ENCODE measurements at places on chromosomes 11 and 22. TPM values are rescaled to one million over a fixed set of nuclear protein-coding genes. Genes with fewer than 3 reads are reported as not detected.
A peak's percentile ranks its signal among the peaks of the same experiment; 100 is the strongest.

Gene NAT10
- total RNA-seq: 72.7 TPM

Gene MUC5AC
- total RNA-seq: not detected

Gene NLRP10
- not detected for total RNA-seq

Gene PKNOX2
- not detected for total RNA-seq

Gene PAFAH1B2
- total RNA-seq: 58.5 TPM

Gene DTX4
- total RNA-seq: 0.47 TPM

Gene OR51B4
- total RNA-seq: not detected

Gene KDM4D
- total RNA-seq: 1.3 TPM

Gene OR51I1
- not detected for total RNA-seq

Gene TSPAN32
- 49.5 TPM for total RNA-seq

Gene FJX1
- total RNA-seq: not detected

Gene CABP4
- total RNA-seq: 2.8 TPM

Gene OR8G1
- total RNA-seq: not detected

DNA sequence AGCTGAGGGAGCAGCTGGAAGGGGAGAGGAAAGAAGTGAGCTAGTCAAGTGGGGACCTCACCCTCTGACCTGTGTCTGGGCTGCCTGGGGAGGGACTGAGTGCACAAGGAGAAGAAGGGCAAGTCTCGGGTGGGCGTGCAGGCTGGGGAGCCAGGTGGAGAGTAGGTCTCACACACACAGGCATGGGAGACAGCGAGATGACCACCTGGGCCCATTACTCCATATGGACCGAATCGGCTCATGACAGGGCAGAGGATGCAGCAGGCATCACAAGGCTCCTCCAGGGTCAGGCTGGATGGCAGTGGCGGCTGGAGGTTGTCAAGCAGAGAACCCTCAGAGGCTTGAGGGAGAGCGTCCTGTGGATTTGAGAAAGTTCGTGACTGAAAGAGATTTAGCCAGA, 63.5 kb downstream of the CEP164 start:
- DNase-seq: no peak

GRCh38 chr22:27815826-27816530, 14.4 kb upstream of the MN1 start:
- DNase-seq: no peak

GRCh38 chr11:23221366-23221765, 361.1 kb upstream of the CCDC179 start:
- no peak for DNase-seq

DNA sequence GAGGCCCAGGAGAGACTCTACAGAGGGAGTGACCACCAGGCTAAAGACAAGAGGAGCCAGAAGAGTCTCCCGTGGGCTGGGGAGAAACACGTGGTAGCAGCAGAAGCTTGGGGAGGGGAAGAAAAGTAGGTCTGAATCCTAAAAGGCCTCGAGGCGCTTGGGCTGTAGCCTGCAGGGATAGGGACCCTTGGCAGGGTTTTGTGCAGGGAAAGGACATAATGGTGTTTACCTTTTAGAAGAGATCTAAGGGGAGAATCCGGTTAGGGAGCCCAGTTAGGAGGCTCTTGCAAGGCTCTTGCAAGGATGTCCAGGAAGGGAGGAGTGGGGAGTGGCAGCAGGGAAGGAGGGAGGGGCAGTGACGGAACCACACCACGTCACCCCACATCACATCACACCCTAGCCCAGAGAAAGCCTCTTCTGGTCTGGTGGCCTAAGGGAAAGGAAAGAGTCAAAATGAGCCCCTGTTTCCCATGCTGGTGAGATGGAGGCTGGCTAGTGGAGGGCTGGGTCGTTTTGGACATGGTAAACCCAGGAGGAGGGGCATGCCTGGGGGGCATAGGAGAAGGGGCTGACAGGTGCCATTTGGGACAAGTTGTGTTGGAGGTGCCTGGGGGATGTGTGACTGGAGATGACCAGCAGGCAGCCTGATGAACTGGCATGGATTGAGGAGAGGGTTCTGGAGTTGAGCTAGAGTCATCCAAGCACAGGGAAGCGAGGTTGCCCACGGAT, 6.2 kb upstream of the FAM83F start:
- no peak for DNase-seq

DNA sequence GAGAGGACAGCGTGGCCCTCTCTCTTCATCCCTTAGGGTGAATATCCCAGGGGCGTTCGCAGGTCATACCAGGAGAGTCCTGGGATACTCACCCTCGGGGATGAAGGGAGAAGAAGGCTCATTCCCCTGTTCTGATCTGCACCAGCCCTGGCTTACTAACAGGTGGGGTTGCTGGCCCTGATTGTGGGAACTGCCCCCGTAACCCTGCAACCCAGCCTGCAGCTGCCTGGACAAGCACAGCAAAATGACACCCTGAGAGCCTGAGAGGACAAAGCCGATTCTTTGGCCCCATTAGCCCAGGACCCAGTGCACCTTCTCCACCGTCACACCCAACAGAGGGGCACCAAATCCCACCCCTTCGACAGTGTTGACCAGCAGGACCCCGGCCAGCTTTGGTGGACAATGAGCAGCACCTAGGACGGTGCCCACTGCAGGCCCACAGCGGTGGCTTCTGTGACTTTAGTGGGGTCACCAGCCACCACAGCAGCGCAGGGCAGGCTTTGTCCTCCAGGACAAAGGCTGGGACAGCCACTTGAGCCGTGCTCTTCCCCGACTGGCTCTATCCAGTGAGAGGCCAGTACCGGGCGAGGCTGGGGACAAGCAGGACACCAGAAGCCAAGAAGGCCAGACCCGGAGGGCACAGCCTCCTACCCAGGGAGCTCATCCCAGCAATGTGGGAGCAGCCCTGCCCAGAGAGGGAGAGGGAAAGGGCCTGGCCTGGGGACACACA, 98.5 kb upstream of the RTL6 start:
- DNase-seq: no peak

DNA sequence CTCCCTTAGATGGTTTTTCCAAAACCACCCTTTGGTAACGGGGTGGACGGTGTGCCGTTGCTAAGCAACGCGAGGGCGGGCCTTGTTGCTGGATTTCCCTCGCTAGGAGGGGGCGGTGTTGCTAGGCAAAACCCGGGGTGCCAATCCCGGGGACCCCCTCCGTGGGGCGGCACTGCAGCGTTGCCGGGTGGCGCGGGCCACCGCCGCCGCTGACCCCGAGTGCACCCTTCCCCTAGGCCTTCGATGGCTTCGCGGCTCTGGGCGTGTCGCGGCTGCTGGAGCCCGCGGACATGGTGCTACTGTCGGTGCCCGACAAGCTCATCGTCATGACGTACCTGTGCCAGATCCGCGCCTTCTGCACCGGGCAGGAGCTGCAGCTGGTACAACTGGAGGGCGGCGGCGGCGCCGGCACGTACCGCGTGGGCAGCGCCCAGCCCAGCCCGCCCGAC, 8.9 kb downstream of the EHBP1L1 start:
- no peak for DNase-seq

DNA sequence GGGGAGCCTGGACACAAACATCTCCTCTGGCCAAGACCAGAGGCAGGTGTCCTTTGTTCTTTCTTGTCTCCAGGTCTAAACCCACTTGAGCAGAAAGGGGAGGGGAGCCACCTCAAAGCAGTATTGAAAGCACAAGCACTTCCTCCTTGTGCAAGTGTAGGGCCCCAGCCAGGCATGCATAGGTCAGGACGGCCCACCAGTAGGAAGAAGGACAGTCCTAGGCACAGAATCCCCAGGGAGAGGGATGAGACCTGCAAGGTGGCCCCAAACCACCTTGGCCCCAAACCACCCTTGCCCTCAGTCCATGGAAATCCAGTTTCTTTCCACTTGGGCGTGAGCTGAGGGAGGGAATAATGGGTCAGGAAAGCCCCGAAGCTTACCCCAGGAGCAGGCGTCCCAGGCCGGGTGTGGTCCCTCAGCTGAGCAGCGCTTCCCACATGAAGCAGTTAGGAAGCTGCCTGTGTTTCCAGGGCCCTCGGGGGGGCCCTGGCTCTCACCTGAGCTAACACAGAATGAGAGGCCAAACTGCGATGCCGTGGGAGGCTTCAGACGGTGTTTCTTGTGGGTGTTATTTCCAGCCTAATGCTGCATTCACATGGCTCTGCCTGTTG, 20.4 kb upstream of the IGSF9B start:
- no peak for DNase-seq

- DNase-seq: no peak
These were observed 491.9 kb downstream of the OPCML start for GRCh38 chr11:133040289-133040900.

DNA sequence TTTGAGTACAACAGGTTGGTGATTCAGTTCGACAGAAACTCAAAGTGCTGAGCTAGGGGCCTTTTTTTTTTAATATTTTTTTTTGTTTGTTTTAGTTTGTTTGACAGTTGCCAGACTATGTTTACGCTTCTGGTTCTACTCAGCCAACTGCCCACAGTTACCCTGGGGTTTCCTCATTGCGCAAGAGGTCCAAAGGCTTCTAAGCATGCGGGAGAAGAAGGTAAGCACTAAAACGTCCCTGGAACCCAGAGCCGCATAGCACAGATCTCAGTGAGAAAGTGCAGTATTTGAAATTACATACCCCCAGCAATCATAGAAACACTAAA, 649 bp downstream of the PRRG4 start:
- no peak for DNase-seq

DNA sequence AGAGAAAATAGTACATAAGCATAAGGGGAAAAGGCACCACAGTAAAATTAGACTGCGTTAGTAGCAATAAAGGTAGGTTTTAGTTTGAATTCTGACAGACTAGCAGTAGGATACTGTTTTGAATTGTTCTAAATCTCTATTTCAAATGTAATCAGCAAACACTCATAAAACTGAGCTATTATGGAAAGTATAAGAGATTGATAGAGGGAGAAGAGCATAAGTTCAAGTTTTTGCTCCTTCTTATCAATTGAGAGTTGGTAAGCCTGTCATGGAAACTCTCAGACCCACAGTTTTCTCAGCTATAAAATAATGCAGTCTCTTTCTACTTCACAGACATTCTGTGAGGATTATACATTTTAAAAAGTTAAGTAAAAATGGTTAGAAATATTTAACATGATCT, 840.2 kb upstream of the CNTN5 start:
- no peak for DNase-seq

GRCh38 chr11:18046116-18046777, at the start of gene TPH1:
Gene TPH1 (minus strand): TSS chr11:18046269. CDS start chr11:18040762, 5,507 bp downstream.
- no peak for DNase-seq

DNA sequence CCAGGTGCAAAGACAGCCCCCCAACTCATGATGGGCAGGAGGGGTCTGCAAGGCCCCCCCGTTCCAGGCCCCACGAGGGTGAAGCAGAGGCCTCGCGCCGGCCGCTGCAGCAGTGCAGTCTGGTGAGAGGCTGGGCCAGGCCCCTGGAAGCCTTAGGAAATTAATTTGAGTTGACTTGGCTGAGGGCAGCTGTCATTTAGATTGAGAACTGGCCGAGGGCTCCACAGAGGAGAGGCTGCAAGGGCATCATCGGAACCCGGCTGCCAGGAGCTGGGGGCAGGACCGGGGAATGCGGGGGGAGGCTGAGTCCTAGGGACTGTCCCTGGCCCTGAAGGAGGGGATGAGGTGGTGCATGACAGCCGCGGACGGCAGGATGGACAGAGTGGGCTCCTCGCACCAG, 39.9 kb downstream of the MN1 start:
- no peak for DNase-seq

GRCh38 chr22:22431271-22432220, 77.0 kb downstream of the ZNF280B start:
- peak; percentile 55 for DNase-seq

- no peak for DNase-seq
These were observed 15.6 kb downstream of the PTH start for GRCh38 chr11:13480198-13480597.

DNA sequence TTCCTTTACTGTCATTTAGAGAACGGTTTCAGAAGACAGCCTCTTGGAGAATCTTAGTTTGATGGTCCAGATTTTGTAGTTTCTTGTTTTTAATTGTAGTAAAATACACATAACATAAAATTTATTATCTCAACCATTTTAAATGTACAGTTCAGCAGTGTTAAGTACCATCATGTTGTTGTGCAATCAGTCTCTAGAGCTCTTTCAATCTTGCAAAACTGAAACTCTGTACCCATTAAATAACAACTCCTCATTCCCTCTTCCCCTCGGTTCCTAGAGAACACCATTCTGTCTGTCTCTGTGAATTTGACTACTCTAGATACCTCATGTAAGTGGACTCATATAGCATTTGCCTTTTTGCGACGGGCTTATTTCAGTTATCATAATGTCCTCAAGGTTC, 69.8 kb downstream of the GRIK4 start:
- DNase-seq: no peak

- DNase-seq: no peak
These were observed 11.3 kb downstream of the MYO18B start for GRCh38 chr22:25753252-25753651.

- no peak for DNase-seq
These were observed 12.9 kb downstream of the CDC45 start for GRCh38 chr22:19492504-19493174.

DNA sequence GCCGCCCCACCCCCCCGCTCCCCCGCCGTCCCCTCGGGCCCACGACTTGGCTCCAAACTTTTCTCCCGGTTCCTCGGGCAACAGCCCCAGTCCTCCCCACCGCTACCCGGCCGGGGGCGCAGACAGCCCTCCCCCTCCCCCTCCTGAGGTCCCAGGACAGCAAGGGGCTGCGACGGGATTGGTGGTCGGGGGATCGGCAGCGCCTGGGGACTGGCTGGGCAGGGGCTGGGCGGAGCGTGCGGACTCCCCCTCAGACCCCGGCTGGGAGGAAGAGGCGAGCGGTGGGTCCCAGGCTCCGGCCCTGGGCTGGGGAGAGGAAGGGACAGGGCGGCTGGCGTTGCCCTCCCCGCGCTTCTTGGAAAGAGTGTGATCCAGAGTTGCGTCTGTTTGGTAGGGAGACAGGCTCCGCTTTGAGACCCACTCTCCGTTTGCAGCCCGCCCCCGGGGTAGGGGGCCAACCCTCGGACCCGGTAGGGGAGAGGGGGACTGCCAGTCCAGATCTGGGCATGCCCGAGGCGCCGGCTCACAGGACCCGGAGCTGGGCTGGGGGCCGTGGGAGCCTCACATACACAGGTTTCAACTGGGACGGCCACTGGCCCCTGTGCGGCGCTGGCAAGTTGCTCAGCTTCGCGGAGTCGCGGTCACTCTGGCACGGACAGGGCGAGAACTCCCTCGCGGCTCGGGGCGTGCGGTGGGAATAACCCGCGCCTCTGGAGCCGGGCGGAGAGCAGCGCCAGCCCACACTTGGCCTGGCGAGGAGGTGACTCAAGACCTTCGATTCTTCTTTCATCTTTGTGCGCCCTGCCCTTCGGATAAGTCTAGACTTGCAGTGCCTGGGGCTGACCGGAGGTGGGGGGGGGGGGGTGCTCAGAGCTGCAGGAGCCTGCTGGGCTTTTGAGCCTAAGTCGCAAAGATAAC, 999 bp downstream of the TSKU start:
- no peak for DNase-seq

- DNase-seq: no peak
These were observed at the start of gene OR9Q1 for GRCh38 chr11:58023435-58023931. Gene OR9Q1 (plus strand): TSS chr11:58023881. CDS start chr11:58179445, 155,564 bp downstream.
